ENCODE measurements at places on chromosomes 11 and 22.

DNA sequence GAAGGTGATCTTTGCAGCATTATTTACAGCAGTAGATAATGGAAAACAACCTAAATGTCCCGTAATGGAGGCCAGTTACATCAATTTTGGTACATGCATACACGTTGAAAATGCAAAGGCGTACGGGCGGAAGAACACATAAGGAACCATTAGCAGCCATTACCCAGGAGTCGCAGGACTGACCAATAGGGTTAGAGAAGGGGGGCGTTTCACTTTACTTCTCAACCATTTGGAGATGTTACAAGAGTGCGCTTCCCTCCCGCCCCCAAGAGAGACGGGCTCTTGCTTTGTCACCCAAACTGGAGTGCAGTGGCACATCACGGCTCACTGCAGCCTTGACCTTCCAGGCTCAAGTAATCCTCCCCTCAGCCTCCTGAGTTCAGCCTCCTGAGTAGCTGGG, 52.8 kb upstream of the SLC35C1 start:
- DNase-seq = no peak

DNA sequence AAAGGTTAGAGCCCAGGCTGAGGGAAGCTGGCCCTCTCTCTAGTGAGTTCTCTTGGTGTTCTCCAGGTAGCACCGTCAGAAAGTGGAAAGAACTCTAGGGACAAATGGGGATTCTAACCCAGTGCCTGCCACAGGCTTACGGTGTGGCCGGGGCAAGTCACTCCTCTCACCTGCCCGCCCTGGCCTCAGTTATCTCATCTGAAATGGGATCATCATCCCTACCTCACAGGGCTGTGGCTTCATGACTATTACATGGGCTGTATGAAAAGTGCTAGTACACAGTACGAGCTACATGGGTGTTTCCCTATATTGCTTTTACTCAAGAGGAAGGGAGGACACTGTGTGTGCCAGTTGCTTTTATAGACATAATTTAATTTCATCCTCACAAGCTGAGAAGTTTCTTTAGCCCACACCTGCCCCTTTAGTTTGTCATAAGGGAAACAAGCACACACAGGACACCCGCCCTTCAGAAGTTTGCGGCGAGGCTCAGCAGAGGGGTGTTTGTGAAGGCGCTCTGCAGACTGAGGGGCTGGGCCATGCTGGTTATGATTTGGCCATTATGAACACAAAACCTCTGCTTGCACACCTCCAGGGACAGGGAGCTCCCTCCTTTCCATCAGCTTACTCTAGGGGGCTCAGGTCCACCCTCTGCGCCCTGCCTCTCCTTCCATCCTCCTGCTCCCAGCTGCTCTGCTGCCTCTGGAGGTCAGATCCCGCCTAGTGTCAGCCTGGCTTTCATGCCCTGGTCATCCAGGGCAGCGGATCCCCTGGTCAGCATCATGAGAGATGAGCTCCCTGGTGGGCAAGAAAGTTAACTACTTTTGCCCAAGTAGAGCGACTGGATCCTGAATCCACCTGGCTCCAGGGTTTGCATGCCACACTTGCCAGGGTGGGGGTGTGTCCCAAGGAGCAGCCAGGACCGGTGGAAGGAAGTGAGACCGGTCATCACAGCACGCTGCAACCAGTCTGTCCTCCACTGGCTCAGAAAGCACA, 1.2 kb downstream of the KLHL35 start:
- DNase-seq = no peak

- DNase-seq = no peak
Measured at GRCh38 chr11:82076126-82076525, 657.5 kb downstream of the FAM181B start.

DNA sequence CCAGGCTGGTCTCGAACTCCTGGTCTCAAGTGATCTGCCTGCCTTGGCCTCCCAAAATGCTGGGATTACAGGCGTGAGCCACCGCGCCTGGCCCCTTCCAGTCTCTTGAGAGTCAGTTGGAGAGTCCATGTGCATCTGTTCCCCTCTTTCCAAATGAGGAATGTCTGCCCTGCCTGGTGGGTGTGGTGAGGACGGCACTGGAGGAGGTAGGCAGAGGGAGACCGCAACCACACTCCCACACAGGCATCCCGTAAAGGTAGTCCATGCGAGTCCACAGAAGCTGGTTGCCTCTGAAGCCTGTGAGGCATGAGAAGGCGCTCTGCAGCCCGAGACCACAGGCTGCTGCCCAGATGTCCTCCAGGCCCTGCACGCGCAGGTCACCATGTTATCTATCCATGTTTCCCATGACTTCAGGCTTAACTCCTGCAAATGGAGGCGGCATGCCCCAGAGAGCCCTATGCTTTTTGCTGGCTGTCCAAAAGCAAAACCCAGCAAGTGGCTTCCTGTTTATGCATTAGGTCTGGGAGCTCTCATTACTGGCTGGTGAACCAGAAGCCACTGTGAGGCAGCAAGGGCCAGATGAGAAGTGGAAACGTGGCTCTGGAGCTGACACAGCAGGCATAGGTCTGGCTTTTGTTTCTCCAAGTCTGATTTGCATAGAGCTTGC, 43.4 kb downstream of the GRIK4 start:
- DNase-seq = peak; percentile 12

- DNase-seq = no peak
Measured at GRCh38 chr11:128628686-128629085, 41.3 kb upstream of the ETS1 start.

- no peak for DNase-seq
Measured at GRCh38 chr22:30782613-30783012, 87.9 kb downstream of the OSBP2 start.

DNA sequence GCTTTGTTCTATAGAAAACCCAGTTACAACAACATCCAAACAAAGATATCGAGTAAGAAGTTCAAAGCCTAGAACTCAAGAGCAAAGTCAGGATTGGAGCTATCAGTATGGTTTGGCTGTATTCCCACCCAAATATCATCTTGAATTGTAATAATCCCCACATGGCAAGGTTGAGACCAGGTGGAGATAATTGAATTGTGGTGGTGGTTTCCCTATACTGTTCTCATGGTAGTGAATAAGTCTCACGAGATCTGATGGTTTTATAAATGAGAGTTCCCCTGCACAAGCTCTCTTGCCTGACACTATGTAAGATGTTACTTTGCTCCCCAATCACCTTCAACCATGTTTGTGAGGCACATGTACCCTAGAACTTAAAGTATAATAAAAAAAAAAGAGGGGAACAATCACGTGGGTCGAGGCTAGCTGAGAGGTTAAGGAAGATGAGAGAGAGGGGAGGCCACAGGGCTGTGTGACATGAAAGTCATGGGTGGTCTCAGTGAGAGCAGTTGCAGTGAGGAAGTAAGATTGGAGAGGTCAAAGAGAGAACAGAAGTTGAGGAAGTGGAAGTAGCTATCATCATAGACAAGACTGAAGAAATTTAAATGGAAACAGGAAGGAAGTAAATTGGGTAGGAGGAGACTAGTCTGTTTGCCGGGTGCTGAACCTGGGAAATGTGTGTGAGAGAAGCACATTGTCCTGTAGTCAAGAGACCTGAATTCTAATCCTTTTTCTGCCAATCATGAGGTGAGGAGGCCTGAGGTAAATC, 80.1 kb upstream of the CD44 start:
- no peak for DNase-seq

GRCh38 chr22:31625661-31626426, 36.2 kb downstream of the PISD start:
- DNase-seq = no peak

DNA sequence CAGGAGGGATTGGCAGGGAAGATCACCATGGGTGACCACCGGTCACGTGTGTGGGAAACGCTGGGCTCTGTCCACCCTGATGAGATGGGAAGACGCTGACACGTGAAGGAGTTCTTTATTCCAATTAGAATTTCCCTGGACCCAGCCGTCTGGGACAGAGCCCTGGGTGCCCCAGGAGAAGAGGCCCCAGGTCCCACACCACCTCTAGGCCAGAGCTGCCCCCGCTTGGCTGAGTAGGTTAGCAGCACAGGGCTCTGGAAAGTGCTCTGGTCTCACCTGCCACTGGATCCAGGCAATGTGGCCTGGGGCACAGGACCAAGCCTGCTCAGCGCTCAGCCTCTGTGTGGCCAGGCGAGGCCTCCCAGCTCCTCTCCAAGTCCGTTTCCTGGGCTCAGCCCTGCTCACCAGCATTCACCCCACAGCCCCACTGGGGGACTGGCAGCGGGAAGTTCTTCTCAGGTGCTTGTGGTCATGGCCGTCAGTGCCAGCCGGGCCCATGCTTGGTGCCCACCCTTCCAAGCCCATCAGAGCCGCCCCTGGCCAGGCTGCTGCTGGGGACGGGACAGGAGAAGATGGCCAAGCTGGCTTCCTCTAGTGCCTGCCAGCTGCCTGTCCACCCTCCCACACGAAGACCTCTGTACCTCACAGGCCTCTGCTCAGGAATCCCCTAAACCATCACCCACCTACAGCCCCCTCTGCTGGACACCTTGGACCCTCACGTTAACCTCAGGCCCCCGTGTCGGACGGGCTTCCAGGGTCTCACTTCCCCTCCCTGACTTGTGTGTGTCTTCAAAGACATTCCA, 62.5 kb upstream of the FGF3 start:
- no peak for DNase-seq

GRCh38 chr11:121152764-121153163, 51.7 kb downstream of the TECTA start:
- no peak for DNase-seq

DNA sequence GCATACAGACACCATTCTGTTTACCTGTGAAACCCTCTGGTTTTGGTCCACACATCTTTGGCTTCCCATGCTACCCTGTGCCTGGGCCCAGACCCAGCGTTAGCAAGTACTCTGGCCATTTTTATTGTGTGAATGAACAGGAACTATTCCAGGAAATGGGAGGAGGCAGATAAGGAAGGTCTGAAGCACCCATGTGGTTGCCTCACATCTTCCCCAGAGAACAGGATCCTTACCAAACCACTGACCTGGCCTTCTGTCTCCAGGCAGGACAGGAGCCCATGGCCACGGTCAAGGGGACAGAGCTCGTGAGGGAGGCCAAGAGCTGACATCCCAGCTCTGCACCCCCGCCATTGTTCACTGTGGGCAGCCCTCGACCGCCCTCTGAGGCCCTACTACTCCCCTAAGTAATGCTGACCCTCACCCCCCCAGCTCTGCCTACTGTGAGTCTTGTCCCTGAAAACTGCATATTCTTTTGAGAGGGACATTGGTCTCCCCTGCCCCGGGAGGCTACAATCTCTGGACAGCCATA, 97.7 kb upstream of the TP53I11 start:
- no peak for DNase-seq

DNA sequence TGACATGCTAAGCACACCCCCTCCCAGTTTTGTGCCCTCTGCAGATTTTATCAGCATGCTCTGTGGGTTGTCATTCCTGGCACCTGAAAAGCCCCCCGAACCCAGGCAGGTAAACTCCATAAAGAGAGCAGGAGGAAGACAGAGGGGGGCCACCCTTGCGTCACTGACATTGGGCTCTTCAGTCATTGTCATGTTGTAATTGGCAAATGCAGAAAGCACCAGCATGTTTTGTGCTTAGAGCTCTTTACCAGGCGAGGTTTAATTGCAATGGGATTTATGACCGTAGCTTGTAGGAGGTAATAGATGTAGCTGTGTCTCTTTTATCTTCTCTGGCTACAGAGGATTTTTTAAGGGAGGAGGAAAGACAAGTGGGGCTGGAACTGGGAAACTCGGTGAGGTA, 201.7 kb downstream of the GRIK4 start:
- no peak for DNase-seq

DNA sequence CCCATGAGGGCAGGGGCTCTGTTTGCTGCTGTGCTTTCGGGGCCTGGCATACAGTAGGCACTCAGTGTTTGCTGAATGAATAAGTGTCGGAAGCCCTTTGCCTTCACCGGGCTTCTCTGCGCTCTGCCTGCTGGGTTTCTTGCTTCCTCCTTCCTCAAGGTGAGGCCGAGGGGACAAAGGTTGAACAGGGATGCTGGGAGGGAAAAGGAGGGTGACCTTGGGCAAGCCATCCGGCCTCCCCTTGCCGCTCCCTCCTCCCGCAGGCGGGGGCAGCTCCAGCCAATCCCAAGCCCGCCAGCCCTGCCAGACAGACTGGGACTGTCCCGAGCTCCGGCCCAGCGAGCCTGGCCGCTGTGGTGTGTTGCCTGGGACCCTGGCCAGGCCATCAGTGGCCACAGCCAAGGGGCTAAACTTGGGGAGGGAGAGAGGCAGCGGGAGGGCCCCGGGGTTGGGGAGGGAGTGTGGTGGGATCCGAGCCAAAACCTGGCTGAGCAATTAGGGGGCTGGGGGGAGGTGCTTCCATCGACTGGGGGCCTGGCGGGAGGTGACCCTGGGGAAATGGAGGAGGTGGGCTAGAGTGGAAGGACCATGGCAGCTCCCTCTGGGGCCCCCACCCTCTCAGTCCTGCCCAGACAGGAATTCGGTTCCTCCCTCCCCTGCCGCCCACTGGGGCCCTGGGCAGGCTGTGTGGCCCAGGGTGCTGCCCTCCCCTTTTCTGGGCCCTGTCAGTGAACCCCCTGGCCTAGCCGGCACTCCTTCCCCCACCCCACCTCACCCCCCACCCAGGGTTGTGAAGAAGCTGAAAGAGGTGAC, 3.4 kb upstream of the RCOR2 start:
- DNase-seq = no peak

DNA sequence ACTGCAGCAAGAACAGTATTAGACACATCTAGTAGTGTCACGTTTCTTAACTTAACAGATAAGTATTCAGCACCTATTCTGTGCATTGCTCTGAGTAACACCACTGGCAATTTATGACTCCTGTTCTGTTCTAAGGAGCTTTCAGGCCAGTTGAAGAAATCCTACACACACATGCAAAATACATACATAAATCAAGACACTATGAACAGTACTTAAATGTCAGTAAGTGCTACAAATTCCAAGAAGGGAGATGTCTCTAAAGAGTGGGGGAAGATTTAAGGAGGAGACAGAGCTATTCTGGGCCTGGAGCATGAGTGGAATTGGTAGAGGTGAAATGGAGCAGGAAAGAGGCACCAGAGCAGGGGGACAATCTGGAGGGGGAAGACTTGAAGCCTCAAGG, 46.2 kb upstream of the CLMP start:
- DNase-seq = no peak

DNA sequence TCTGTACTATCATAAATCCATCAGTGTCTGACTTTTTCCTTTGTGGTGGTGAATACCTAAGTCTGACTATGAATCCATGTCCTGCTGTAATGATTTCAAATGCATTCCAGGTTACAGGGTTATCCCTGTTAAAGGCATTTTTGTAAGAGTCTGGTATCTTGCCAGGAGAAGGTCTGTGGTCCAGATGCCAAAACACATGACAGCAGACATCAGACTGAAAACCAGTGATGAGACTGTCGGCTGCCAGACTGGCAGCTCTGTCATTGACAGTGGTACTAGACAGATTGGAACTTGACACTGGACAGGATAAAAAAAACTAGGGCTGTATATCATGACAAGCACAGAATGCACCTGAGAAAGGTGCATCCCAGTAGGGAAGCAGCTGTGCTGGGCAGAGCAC, 301.8 kb upstream of the FAT3 start:
- DNase-seq = no peak
